Vagina (tissue), 2 donors: ENCODE measurements at places on chromosomes 1 and 21. TPM values are rescaled to one million over a fixed set of nuclear protein-coding genes. Genes with fewer than 3 reads are reported as not detected.
A peak's percentile ranks its signal among the peaks of the same experiment; 100 is the strongest.

DNA sequence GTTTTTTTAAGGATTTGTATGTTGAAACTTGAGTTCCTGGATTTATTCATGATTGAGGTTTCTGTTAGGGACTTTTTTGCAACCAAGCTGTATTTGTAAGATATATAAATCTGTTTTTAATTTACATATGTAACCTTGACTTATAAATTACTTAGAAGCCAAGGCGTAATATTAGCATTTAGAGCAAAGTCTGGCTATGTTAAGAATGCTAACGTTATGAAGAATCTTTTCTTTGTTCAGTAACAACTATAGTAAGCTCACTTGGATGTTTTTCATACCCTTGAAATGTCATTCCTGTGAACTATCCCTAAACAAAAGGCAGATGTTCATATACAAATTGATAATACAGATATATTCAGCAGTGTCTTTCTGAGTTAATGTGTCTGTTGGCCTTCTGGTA, 155.3 kb downstream of the MAGI3 start:
- no peaks in the 10 kb centered on the region for H3K36me3 ChIP-seq
- no peaks in the 10 kb centered on the region for H3K27me3 ChIP-seq
- DNase-seq: no peak
- H3K27ac ChIP-seq: no peak overlapping the region
- H3K4me1 ChIP-seq: no peaks in the 10 kb centered on the region

DNA sequence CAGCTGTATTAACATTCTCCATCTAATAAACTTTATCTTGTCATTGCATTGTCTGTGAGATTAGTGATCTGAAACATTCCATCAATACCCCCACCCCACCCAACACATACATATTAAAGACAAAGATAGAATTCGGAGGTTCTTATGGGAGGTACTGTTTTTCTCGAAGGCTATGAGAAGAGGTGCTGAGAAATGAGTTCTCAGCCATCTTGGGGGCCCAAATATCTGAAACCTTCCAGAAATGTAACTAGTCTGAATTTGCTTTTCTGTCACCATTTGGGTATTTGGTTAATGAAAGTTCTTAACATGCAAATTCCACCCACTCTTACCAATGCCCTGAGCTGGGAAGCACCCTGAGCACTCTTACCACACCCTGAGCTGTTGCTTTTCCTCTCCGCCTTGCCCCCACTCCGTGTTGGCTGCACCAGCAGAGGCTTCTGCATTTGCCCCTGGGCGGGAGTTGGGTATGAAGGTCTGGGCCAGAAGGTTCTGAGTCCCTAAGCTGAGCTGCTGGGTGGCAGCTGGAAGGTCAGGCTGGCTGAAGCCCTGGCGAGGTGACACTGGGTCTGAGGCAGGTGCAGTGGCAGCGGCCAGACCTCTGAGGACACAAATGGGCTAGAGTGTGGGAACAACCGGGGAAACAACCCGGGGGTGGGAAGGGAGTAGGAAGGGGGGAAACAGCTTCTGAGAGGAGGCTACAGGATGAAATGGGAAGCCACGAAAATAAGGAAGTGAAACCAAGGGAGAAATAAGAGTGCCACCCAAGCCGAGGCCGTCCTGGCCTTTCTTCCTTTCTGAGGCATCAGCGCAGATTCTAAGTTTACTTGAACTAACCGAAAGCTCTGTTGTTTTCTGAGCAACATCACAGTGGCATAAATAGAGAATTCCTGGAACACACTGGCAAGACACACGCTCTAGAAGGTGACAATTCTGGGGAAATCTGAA, 26.3 kb upstream of the IER5 start:
- H3K4me3 ChIP-seq: no peak overlapping the region
- no peaks in the 10 kb centered on the region for H3K27me3 ChIP-seq
- no peaks in the 10 kb centered on the region for H3K4me1 ChIP-seq
- no peaks in the 10 kb centered on the region for H3K36me3 ChIP-seq
- H3K27ac ChIP-seq: no peak overlapping the region

GRCh38 chr1:8409606-8410005, 91.7 kb downstream of the SLC45A1 start:
- H3K36me3 ChIP-seq: peaks cover 19% of the 10 kb centered on the region
- H3K4me1 ChIP-seq: peaks cover 87% of the 10 kb centered on the region

DNA sequence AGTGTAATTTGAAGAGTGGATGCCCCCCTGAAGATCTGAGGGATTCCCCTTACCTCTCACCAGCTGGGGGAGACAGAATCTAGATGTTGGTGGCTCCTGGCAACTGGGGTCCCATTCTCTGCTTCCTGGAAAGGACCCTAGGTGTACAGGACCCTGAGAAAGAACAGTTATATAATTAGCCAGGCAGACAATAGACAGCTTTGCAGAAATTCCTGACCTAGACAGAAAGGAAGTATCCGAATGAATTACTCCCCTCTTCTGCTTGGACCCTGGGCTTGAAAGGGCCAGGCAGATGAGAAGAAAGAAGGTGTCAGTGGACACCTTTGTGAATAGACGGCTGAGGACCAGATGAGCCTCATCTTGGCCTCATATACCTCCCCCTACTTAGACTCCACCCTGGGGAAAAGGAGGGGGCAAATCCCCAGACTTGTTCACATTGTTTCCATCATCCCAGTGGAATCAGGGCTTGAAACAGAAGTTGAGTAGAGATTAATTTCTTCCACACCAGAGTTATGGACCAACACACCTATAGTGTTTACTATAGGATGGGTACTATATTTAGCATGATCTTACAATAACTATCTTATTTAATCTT, 1.8 kb upstream of the IQGAP3 start:
- no peak overlapping the region for H3K4me3 ChIP-seq
- no peaks in the 10 kb centered on the region for H3K27me3 ChIP-seq
- H3K4me1 ChIP-seq: peaks cover 12% of the 10 kb centered on the region
- no peaks in the 10 kb centered on the region for H3K36me3 ChIP-seq
- no peak overlapping the region for H3K27ac ChIP-seq

DNA sequence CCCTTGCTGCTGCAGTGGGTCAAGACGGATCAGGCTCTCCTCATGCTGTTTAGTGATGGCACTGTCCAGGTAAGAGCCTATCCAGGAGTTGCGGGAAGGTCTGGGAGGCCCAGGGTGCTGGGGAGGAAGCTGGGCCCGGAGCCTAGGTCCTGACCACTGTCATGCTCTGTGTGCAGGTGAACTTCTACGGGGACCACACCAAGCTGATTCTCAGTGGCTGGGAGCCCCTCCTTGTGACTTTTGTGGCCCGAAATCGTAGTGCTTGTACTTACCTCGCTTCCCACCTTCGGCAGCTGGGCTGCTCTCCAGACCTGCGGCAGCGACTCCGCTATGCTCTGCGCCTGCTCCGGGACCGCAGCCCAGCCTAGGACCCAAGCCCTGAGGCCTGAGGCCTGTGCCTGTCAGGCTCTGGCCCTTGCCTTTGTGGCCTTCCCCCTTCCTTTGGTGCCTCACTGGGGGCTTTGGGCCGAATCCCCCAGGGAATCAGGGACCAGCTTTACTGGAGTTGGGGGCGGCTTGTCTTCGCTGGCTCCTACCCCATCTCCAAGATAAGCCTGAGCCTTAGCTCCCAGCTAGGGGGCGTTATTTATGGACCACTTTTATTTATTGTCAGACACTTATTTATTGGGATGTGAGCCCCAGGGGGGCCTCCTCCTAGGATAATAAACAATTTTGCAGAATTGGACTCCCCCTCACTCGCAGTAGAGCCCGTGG, 1.7 kb downstream of the DYNLT4 start:
- peaks cover 36% of the 10 kb centered on the region for H3K36me3 ChIP-seq
- no peaks in the 10 kb centered on the region for H3K27me3 ChIP-seq
- H3K27ac ChIP-seq: peak overlapping the region; percentile 100
- DNase-seq: no peak
- peaks cover 87% of the 10 kb centered on the region for H3K4me1 ChIP-seq

- DNase-seq: no peak
- no peak overlapping the region for H3K4me3 ChIP-seq
- no peaks in the 10 kb centered on the region for H3K4me1 ChIP-seq
- no peaks in the 10 kb centered on the region for H3K36me3 ChIP-seq
Measured at GRCh38 chr1:167152192-167152876, 58.5 kb downstream of the STYXL2 start.

DNA sequence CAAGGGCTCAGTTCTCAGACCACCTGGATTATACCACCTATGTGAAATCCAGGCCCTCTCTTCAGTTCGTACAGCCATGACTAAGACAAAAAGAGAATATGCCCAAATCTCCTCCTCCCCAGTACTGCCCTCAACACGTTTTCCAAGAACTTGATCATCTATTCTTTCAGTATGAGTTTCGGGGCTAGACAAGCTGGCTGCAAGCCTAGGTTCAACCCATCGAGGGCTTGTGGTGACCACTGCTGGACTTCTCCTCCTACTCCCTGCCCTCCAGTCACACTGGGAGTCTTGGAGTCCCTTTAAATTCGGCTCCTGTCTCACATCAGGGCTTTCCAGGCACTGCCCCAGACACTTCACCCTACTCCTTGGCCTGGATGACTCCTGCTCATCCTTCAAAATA, 352.3 kb downstream of the KCNH1 start:
- H3K4me3 ChIP-seq: no peak overlapping the region
- no peaks in the 10 kb centered on the region for H3K4me1 ChIP-seq
- no peak overlapping the region for H3K27ac ChIP-seq
- DNase-seq: no peak

DNA sequence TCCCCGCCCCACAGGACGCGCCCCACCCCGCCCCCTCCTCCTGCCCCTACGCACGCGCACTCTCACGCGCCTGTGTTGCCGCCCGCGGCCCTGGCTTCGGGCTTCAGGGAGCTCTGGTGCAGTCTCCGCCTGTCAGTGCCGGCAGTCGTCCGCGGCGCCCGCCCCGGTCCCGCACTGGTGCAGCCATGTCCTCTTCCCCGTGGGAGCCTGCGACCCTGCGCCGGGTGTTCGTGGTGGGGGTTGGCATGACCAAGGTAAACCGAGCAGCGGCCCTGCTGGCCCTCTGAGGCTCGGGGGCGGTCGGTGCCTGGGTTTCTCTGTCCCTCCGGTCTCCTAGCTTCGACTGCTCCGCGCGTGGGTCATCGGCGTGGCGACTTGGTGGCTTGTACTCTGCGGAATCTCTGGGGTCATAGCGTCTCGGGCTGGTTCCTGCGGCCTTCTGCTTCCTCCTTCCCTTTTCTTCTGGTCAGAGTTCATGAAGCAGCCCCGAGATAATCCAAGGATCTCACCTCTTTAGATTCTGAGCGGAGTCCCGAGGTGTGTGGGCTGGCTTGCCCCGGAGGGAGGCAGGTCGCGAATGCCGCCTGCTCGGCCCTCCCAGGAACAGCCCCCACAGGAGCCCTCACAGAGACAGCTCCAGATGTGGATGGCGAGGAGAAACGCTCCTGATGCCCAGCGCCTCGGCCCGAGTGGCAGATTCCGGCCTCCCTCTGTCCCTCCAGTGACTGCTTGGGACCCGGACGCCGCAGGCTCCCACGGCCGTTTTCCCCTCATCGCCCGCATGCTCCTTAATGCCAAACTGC, at the start of gene SCP2:
Gene SCP2, plus strand, starts transcription at position 65 of the 803 bp plus-strand sequence. Its CDS starts 121 bp downstream, at position 186.
- H3K36me3 ChIP-seq: no peaks in the 10 kb centered on the region
- H3K27me3 ChIP-seq: no peaks in the 10 kb centered on the region
- H3K27ac ChIP-seq: peak within 1 kb of the TSS; percentile 70
- DNase-seq: no peak
- H3K4me3 ChIP-seq: peak within 1 kb of the TSS; percentile 78

DNA sequence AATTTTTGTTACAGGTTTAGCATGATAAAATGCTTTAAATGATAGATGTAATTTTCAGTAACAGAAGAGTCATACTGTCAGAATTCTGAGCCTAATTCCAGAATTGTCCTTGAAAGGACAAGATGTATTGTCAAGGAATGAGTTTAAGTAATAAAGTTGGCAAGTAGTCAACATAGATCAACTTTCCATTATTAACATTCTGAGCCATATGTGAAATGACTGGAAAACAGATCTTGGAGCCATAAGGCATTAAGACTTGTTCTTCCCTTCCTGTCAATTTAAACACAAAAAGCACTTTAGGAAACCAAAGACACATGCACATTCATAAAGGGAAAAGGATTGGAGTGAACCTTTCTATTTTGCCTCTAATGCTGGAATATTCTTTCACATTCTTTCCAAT, 107.0 kb downstream of the ODF2L start:
- no peaks in the 10 kb centered on the region for H3K36me3 ChIP-seq
- no peaks in the 10 kb centered on the region for H3K27me3 ChIP-seq
- no peaks in the 10 kb centered on the region for H3K4me1 ChIP-seq
- H3K27ac ChIP-seq: no peak overlapping the region
- H3K4me3 ChIP-seq: no peak overlapping the region
- DNase-seq: no peak

- H3K27ac ChIP-seq: peak overlapping the region; percentile 86
- H3K4me3 ChIP-seq: peak overlapping the region; percentile 68
- no peaks in the 10 kb centered on the region for H3K27me3 ChIP-seq
- DNase-seq: no peak
Measured at GRCh38 chr1:218347723-218348627, 2.8 kb downstream of the TGFB2 start.

Gene PKP1
- total RNA-seq: 409 TPM

Gene ASCL5
- total RNA-seq: not detected

Gene ZBTB17
- total RNA-seq: 38.5 TPM

Gene OR6K3
- total RNA-seq: not detected
